ENCODE measurements at places on chromosomes 6 and 20. TPM values are rescaled to one million over a fixed set of nuclear protein-coding genes. Genes with fewer than 3 reads are reported as not detected.

VSTM2L gene
- 0.66 TPM for total RNA-seq

CCN5 gene
- total RNA-seq: 1.5 TPM

HSPA1L gene
- 0.89 TPM for total RNA-seq

OVOL2 gene
- not detected for total RNA-seq

RCAN2 gene
- 1.5 TPM for total RNA-seq

ARG1 gene
- not detected for total RNA-seq

LGSN gene
- total RNA-seq: not detected

All from uterine smooth muscle cell (primary cell).